ENCODE measurements at places on chromosomes 1 and 21. TPM values are rescaled to one million over a fixed set of nuclear protein-coding genes. Genes with fewer than 3 reads are reported as not detected.

The FAM151A gene
- not detected for total RNA-seq

The SPRR2E gene
- not detected for total RNA-seq

The DLGAP3 gene
- total RNA-seq = 0.15 TPM

The CD53 gene
- not detected for total RNA-seq

The C1QA gene
- not detected for total RNA-seq

The TFF3 gene
- 0.47 TPM for total RNA-seq

The TRIM67 gene
- not detected for total RNA-seq

The DFFA gene
- 40.3 TPM for total RNA-seq

The RNPEP gene
- total RNA-seq = 36.5 TPM

The LAPTM5 gene
- not detected for total RNA-seq

The DENND1B gene
- total RNA-seq = 4.4 TPM

The MINDY1 gene
- 11.0 TPM for total RNA-seq

The TGFB2 gene
- 85.8 TPM for total RNA-seq

The AVPR1B gene
- not detected for total RNA-seq

Measured in smooth muscle cell of the coronary artery (primary cell).